H9 (cell line): ENCODE measurements at places on chromosomes 5 and 9. TPM values are rescaled to one million over a fixed set of nuclear protein-coding genes. Genes with fewer than 3 reads are reported as not detected.

Gene SMIM33
- not detected in 2 replicates for total RNA-seq

Gene MARCOL
- total RNA-seq: not detected in 2 replicates

Gene LCN10
- 0.75 and 1.5 TPM in 2 replicates for total RNA-seq

Gene BTNL3
- total RNA-seq: not detected in 2 replicates

Gene CRB2
- total RNA-seq: 2.9 and 3.6 TPM in 2 replicates
